Ovary (tissue), 10 donors: ENCODE measurements at places on chromosomes 7 and 10. TPM values are rescaled to one million over a fixed set of nuclear protein-coding genes. Genes with fewer than 3 reads are reported as not detected.

Gene FLNC
- 17.3 TPM for total RNA-seq

Gene GRM3
- total RNA-seq = not detected

Gene ZNF485
- 3.1 TPM for total RNA-seq

Gene FAM25A
- total RNA-seq = not detected
